Left renal cortex interstitium (tissue), 4 donors: ENCODE measurements at places on chromosomes 7 and 10. TPM values are rescaled to one million over a fixed set of nuclear protein-coding genes. Genes with fewer than 3 reads are reported as not detected.

The OR2A14 gene
- polyA plus RNA-seq: 0.05 TPM

The TMEM248 gene
- 74.0 TPM for polyA plus RNA-seq

GRCh38 chr7:112481833-112482670 lies 1.3 kb downstream of the LSMEM1 start:
- DNase-seq: no peak

DNA sequence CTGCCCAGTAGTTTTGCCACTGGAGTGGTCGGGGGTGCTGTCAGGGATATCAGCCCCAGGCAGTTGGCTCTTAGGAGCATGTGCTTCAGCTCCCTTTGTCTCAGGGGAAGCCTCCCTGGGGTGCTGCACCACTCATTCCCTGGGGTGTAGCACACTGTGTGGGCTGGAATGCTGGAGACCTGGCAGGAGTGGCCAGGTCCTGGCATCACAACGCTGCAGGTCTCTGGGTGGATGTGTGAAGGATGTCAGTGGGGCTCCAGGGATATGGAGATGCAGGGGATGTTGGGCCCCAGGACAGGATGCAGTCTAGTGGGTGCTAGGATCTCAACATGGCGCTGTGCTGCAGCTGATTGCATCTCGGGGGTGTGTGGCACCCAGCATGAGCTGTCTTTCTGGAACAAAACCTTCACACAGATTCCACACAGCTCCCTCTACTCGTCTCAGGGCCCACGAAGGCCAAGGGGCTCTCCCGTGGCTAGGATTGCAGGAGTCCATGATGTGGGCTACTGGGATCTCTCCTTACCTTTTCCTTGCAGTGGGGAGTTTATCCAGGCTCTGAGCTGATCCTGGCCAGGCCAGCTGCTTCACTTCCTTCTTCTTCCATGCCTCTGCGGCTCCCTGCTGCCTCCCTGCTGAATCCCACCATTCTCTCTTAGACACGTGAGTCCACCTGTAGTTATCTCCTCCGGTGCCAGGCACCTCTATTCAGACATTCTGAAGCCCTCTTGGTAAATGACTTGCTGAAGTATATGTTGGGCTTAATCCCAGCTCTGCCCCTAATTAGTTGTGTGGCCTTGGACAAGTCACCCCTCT lies 295.1 kb downstream of the RPS24 start:
- DNase-seq: no peak

GRCh38 chr7:50591480-50592438 lies 26.6 kb upstream of the DDC start:
- DNase-seq: no peak

DNA sequence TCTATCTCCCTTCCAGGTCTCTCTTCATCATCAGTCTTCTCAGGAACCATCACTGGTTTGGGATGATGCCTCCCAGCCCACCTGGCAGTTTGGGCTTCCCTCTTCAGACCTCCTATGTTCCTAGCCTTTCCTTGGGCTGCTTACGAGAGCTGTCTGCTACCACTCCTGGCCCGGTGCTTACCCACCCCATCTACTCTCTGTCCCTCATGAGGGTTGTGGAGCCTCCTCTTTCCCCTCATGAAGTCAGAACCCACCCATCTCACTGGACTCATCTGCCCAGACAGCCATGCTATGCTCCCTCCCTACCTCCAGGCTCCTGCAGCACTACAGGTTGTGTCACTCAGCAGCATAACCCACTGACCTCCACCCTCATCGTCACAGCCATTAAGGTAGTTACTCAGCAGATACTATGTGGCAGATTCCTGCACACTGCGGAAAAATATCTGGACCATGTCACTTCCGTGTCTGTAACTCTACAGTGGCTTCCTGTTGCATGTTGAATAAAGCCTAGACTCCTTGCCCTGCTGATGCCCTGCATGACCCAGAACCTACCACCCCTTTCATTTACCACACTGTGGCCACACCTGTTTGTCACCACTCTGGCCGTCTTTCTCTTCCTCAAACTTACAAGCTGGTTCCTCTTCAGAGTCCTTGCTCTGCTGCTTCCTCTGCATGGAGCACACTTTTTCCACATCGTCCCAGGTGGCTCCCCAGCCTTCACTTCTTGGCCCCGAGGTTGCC lies 2.0 kb downstream of the DBNL start:
- no peak for DNase-seq

DNA sequence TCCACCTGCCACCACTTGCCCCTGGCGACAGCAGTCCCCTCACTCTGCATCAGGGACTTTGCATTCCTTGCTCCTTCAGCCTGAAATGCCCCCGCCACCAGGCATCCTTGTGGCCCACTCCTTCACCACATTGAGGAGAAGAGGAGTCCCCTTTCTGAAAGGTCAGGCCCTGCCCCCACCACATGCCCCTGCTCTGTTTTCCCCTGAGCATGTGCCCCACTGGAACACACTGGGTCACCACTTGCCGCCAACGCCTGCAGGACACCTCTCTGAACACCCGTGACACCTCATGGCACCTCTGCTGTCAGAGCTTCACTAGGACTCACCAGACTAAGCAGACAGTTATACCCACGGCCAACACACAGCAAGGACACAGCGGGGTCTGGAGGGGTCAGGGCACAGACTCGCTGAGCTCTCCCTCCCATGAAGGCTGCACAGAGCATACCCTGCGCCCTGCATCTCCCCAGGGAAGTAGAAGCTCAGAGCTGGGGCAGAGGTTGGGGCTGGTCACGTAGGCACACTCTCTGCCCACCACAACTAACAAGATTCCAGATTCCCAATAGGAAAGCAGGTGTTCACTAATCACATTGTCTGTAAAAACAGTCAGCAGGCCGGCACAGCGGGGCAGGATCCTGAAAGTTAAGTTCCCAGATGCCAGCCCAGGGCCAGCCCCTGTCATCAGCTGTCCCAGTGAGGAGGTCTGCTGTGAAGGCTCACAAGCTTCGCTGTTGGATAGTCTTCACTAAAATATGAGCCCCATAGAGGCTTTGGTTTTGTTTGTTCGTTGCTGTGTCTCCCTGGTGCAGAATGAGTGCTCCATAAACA lies 5.8 kb upstream of the AOC1 start:
- no peak for DNase-seq

The PPP1R17 gene
- polyA plus RNA-seq: not detected

GRCh38 chr10:13784067-13784466 lies 197.3 kb downstream of the PRPF18 start:
- DNase-seq: no peak

DNA sequence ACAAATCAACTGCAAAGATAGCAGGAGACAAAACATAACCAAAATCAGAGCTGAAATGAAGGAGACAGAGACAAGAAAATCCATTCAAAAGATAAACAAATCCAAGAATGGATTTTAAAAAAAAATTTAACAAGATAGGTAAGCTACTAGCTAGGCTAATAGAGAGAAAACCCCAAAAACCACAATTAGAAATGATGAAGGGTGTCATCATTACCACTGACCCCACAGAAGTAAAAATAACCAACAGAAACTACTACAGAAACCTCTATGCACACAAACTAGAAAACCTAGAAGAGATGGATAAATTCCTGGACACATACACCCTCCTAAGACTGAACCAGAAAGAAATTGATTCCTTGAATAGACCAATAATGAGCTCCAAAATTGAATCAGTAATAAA lies 117.6 kb downstream of the DNAJC1 start:
- no peak for DNase-seq

DNA sequence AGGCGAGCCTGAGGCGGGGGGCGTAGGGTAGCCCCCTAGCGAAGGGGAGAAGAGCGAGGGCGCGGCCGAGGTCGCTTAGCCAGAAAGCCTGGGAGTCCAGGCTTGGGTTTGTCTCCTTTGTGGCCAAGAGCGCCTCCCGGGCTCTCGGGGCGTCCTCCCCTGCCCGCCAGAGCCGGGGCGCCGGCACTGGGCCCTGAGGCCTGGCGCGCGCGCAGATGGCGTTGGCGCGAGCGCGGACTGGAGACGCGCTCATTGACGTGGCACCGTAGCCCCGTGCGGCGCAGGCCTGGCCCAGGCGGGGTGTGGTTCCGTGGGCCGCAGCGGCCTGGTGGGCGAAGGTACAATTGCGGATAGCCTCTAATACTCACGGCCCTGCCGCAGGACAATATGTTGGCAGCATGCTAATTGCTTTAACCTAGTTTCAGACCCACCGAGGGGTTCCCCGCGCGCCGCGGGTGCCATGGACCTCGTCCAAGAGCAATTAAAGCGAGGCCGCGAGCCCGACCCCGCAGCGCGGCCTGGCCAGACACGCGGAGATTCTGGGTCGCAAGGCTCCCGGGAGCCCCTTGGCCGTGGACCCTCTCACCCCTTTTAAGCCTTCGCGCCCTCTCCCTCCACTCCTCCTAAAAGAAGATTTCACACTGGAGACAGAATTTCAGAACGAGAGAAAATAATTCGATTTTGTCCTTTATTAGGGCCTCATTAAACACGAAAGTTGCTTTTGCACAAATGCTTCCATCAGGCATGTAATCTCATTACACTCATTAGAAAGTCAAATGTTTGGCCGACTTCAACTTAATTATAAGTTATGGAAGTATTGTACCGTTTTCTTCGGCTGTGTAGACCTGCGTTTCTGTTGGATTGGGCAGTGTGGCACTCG lies 3.1 kb downstream of the PTF1A start:
- no peak for DNase-seq

The FGFR2 gene
- polyA plus RNA-seq: 105 TPM

DNA sequence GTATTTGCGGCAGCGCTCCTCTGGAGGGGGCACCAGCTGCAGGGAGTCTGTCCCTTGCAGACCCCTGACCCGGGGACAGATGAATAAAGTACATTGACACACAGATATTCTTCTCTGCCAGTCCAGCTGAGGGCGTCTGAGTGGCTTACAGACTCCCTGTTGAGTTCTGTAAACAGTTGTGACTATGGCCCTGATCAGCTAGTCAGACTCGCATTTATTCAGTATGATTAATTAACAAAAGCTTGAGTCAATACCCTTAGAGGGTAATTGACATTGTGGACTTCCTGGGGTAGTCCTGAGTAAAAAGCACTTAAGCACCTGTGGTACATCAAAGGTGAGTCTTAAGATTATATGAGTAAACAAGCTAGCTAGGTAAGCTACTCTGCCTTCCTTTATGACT lies 21.0 kb downstream of the ANKRD30A start:
- DNase-seq: no peak

DNA sequence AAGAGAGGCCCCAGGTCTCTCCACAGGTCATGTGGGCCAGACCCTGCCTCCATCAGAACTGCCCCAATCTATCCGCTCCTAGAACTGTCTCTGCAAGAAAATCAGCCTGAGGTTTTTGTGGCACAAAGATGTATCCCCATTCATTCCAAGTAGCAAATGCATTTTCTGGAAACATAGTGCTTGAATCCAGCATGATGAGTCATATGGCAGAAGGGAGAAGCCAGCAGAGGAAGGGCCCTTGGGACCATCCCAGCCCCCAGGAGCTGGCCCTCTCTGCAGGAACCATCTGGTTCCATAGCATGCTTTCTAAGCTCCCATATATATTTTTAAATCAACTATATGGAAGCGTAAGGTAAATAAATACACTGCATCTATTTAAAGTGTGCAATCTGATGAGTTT lies 563.2 kb downstream of the GALNT17 start:
- DNase-seq: no peak

GRCh38 chr7:77335581-77335980 lies 80.6 kb downstream of the GSAP start:
- DNase-seq: no peak

The ATP6V0A4 gene
- polyA plus RNA-seq: 79.1 TPM

DNA sequence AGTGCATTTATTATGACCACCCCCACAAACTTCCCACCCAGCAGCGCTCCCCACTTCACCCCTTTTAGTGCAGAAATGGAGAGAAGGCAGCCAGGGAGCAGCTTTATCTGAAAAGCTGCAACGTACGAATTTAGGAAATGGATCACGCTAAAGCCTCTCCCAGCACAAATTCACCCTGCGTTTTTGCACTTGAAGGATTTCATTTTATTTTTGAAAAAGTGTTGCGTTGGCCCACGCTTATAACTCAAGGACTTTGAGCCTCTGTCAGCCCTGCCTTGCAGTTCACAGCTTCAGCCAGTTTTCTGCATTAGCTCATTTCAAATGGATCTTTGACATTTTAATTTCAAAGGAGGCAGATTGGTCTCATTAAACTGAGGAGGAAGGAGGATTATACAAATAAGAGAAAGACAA lies 556.1 kb downstream of the KCNMA1 start:
- no peak for DNase-seq

GRCh38 chr7:7375538-7375937 lies 160.1 kb downstream of the COL28A1 start:
- DNase-seq: no peak

The GATA3 gene
- polyA plus RNA-seq: 123 TPM

- DNase-seq: no peak
Measured at GRCh38 chr7:23100697-23101096, 4.9 kb upstream of the KLHL7 start.

GRCh38 chr7:36358589-36358988 lies 31.1 kb upstream of the ANLN start:
- DNase-seq: no peak

GRCh38 chr7:24175603-24176002 lies 108.4 kb upstream of the NPY start:
- DNase-seq: no peak

The STX1A gene
- polyA plus RNA-seq: 13.5 TPM

DNA sequence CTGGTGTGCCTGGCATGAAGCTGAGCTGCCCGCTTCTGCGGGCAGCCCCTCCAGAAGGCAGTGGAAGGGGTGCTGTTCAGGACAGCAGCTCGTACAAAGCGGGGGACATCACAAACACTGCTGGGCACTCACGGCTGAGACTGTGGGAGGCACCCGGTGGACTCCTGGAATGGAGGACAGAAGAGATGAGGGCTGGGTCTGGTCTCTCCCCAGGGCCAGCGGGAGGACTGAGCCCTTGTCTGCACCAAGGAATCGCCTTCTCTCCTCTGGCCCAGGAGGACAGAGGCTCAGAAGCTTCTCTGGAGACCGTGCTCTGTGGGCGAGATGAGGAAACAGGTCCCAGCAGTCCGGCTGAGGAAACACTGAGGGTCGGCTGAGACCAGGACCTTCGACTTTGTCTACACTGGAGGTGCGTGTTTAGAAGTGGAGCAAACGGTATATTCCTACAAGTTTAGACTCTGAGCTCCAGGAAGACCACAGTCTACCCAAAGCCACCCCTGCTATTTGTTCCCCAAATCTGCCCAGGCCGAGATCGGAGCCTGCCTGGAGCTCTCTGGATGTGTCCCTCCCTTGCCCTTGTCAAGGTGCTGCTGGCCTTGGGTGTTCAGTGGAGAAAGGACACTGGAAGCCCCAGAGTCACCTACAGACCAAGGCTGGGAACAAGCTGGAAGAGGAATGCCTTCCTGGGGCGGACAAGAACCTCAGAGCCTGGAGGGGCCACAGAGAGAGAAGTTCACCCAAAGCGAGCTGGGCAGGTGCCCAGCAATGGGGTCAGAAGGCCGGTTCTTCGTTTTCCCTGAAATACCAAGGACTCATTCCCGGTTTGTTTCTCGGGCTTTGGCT lies 12.9 kb upstream of the INPP5A start:
- DNase-seq: no peak

DNA sequence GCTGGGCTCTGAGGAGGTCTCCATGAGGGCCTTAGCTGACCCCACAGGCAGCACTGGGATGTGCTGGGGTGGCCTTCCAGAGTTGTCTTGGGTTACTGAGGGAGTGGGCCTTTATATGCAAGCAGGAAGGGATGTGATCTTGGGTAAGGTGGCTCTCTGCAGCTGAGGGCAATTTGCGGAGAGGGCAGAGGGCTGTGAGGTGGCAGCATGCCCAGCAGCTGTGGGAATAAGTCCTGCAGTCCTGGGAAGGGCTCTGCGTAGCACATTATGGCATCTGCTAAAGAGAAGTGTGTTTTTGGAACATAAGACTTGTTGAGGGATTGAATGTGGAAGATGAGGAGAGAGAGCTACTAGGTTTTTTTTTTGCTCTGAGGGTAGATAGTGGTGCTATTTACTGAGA lies 99.6 kb upstream of the KMT2E start:
- no peak for DNase-seq
